Activated T-helper 1 cell treated with anti-CD3 and anti-CD28 coated beads, Interleukin-12 subunit alpha, Interleukin-12 subunit beta, Interleukin-2, Interleukin-4 antibody, amounts not matched to agents 30 ng/mL and 10 ng/mL and 1 ng/mL, durations not matched to agents 14 hours and 24 hours and 36 hours (primary cell): ENCODE measurements at places on chromosomes 3 and 15. TPM values are rescaled to one million over a fixed set of nuclear protein-coding genes. Genes with fewer than 3 reads are reported as not detected.
A peak's percentile ranks its signal among the peaks of the same experiment; 100 is the strongest.

Gene TRAT1
- total RNA-seq: 94.6 and 99.4 TPM in 2 replicates

- DNase-seq: no peak
Observed at GRCh38 chr3:150511122-150511821, 35.0 kb downstream of the SERP1 start.

DNA sequence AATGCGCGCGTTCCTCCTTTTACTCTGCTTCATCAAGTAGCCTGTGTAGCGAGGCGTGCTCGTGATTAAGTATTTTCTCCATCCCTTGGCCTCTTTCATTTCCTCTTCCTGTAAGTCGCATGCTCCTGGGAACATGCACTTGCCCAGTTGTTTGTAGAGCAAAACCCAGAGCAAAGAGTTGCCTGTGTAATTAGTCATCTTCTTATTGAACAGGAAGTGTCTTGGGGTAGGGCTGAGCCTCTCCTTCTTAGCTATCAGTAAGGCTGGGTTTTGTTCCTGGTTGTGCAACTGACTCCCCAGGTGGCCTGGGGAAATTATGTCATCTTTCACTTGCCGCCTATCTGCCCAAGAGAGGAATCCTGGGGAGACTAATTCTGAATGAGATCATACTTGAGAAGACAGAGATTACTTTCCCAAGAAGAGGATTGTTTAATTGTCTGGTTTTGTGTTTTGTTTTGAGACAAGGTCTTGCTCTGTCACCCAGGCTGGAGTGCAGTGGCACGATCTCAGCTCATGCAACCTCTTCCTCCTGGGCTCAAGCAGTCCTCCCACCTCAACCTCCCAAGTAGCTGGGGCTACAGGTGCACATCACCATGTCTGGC, 14.9 kb downstream of the LIPH start:
- DNase-seq: peak; percentile 20

Gene RASGRP1
- 106 and 110 TPM in 2 replicates for total RNA-seq

GRCh38 chr3:136954980-136955780, 2.6 kb upstream of the IL20RB start:
- DNase-seq: no peak

- no peak for DNase-seq
Observed at GRCh38 chr3:63995086-63995485, 28.2 kb downstream of the PSMD6 start.

DNA sequence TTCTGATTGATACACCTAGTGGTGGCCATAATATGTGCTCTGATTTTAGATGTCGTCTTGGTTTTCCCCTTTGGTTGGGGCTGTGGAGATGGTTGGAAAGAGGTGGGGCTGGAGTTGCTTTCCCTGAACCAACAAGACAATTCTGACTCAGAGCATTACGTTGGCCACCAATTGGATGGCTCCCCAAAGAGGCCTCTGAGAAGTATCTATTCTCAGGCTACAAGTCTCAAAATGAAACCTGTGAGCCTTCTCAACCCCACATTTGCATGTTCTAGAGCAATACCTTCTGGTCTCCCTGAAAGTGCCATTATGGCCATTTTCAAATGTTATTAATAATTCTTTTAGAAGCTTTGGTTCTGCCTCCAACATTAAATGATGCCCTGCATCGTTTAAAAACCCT, 188.4 kb upstream of the WNT5A start:
- no peak for DNase-seq

GRCh38 chr15:55289011-55289745, 435 bp downstream of the RAB27A start:
- DNase-seq: peak; percentile 30

Gene NOX5
- total RNA-seq: 0.03 TPM in 1 of 2 replicates, not detected in the other

Gene SKOR1
- total RNA-seq: 0.21 TPM in 1 of 2 replicates, not detected in the other

Gene FANCI
- total RNA-seq: 167 and 172 TPM in 2 replicates

Gene GLDN
- total RNA-seq: 0.15 TPM in 1 of 2 replicates, not detected in the other

- DNase-seq: no peak
Observed at GRCh38 chr3:21954709-21955108, 203.7 kb upstream of the ZNF385D start.

Gene SLC24A5
- not detected in 2 replicates for total RNA-seq

- DNase-seq: no peak
Observed at GRCh38 chr15:76343313-76343996, 6.9 kb downstream of the ISL2 start.

DNA sequence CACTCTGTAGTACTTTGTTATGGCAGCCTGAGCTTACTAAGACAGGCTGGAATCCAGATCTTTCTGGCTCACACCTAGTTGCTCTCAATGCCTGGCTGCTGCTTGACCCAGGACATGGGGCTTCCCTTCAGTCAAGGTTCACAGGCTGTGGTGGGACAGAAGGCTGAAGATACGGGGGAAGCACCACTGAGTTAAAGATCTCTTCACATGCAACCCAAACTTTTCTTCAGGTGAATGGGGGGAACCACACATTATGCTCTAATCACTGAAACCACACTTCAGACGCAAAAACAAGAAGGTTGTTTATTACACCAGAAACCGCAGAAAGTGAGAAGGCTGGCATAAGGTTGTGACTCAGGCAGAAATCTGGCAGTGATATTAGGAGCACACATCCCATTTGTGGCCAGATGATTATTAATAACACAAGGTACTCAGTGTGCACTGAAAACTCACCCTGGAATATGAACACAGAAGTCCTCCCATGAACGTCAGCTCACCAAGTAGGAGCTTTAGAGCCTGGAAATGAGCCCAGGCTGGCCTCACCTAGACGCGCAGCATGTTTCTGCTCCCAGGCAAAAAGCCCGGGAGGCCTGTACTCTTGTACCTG, 230.5 kb upstream of the CHRNA7 start:
- DNase-seq: no peak

DNA sequence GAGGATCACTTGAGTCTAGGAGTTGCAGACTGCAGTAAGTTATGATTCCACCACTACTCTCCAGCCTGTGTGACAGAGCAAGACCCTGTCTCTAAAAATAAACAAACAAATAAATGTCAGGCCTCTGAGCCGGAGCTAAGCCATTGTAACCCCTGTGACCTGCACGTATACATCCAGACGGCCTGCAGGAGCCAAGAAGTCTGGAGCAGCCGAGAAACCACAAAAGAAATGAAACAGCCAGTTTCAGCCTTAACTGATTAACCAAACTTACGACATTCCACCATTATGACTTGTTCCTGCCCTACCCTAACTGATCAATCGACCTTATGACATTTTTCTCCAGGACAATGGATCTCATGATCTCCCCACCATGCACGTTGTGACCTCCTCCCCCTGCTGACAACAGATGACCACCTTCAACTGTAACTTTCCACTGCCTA, 32.5 kb upstream of the ZKSCAN7 start:
- DNase-seq: no peak

DNA sequence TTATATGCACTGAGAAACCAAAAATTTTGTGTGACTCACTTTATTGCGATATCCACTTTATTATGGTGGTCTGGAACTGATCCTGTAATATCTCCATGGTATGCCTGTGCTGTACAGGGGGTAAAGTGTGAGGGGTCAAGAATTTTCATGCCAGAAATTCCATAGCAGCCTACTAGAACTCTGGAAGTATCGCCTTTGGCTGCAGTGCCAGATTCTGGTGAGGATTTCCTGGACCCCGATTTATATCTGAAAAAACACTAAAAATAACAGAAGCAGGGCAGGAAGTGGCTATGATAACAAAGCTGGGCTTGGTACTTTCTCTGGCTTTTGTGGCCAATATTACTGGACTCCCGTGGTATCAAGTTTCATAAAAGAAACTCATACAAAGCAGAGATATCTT, 36.4 kb downstream of the CCDC80 start:
- no peak for DNase-seq

Gene A4GNT
- total RNA-seq: not detected in 2 replicates

- DNase-seq: no peak
Observed at GRCh38 chr3:68757157-68757556, 175.2 kb downstream of the TAFA4 start.

Gene CLDN18
- total RNA-seq: not detected in 2 replicates

Gene PROS1
- total RNA-seq: 1.0 and 1.2 TPM in 2 replicates

- no peak for DNase-seq
Observed at GRCh38 chr3:138694287-138695007, 85.9 kb downstream of the FAIM start.

GRCh38 chr3:187922704-187923416, 177.6 kb upstream of the BCL6 start:
- DNase-seq: no peak

- no peak for DNase-seq
Observed at GRCh38 chr3:58679974-58680666, 13.5 kb upstream of the FAM3D start.

DNA sequence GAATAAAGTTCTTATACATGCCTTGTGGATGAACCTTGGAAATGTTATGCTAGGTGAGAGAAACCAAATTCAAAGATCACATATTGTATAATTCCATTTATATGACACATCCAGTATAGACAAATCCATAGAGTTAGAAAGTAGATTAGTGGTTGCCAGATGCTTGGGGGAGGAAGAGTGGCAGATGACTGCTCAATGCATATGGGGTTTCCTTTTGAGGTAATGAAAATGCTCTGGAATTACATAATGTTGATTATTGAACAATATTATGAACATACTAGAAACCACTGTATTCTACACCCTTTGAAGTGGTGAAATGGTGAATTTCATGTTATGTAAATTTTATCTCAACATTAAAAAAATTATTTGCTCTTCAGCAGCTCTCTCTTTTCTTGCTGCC, 100.8 kb downstream of the DHX36 start:
- DNase-seq: no peak

- DNase-seq: no peak
Observed at GRCh38 chr3:139558351-139559266, 19.1 kb upstream of the RBP1 start.

DNA sequence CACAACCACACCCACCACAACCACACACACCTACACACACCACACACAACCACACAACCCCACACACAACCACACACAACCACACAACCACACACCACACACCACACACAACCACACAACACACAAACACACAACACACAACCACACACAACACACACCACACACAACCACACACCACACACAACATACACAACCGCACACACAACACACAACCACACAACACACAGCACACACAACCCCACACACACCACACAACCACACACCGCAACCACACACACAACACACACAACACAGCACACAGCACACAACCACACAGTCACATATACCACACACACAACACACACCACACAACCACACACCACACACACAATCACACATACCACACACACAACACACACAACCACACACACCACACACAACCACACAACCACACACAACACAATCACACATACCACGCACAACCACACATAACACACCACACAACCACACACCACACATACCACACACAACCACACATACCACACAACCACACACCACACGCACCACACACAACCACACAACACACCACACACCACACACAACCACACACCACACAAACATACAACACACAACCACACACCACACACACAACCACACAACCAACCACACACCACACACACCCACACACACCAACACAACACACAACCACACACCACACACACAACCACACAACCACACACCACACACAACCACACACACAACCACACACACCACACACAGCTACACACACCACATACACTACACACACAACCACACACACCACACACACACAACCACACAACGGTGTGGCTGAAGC, 23.7 kb downstream of the CPN2 start:
- no peak for DNase-seq

GRCh38 chr3:108441071-108441507, 69.3 kb downstream of the MYH15 start:
- DNase-seq: no peak

GRCh38 chr15:43775411-43775965, 1.3 kb downstream of the ELL3 start:
- no peak for DNase-seq

GRCh38 chr15:75225951-75226732, 24.5 kb downstream of the C15orf39 start:
- no peak for DNase-seq

Gene XXYLT1
- 14.5 and 14.9 TPM in 2 replicates for total RNA-seq

Gene ZCWPW2
- total RNA-seq: 0.24 TPM in 1 of 2 replicates, not detected in the other

DNA sequence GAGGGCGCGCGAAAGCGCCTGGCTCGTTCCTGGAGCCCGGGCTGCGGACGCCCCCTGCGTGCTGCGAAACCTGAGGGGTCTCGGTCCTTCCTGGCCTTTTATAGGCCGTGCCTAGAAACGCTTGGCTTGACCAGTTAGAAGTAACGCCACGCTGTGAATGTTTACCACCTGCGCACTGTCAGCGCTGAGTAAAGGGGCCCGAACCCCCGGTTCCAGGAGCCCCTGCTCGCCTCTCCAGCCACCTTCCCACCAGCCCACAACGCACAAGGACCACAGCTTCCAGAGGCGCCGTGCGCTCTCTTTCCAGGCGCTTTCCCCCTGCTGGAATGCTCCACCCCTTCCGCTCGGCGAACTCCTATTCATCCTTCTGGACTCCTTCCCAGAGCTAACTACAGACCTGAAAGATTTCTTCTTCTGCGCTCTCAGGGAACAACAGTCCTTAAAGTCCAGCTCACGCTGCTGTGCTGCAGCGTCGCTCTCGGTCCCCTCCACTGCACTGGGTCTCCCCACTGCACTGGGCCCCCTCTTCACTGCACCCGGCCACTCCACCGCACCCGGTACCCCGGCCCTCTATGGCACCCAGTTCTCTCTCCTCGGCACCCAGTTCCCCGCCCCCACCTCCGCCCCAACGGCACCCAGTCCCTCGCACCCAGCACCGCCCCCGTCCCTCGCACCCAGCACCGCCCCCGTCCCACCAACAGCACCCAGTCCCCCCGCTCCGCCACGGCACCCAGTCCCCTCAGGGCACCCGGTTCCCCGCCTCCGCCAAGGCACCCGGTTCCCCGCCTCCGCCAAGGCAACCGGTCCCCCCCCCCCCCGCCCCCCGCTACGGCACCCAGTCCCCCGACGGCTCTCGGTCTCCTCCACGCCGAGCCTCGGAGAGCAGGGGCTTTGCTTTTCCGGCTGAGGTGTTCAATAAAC, 69.8 kb downstream of the SQOR start:
- DNase-seq: no peak

GRCh38 chr3:195885036-195885891, 23.1 kb downstream of the TNK2 start:
- no peak for DNase-seq

- no peak for DNase-seq
Observed at GRCh38 chr3:137988152-137988551, 21.8 kb upstream of the CLDN18 start.

Gene PPARG
- 2.3 and 2.5 TPM in 2 replicates for total RNA-seq

DNA sequence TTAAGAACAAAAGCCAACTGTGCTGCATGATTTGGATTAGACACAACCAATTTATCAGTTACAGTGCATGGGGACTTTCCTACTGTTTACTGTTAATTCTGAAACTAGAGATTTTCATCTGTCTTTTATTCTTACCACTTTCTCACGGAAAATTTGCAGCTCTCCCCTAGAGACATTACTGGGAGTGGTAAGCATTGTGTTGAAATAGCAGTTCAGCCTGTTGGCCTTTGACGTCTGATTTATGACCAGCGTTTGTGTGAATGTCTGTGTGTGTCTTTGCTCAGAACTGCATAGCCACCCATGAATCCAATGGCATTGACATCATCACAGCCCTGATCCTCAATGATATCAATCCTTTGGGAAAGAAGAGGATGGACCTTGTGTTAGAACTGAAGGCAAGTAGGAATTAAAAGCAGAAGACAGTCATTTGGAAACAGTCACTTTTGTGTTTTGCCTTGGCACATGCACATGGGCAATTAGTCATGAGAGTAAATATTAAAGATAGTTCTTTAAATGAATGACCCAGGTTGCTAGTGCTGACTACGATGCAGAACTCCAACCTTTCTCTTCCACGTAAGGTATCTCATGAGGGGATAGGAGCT, 202.2 kb upstream of the BHLHE40 start:
- DNase-seq: peak; percentile 32

GRCh38 chr15:70281261-70281810, 183.6 kb upstream of the TLE3 start:
- no peak for DNase-seq
